Suprapubic skin (tissue), 4 donors: ENCODE measurements at places on chromosomes 5 and 9. TPM values are rescaled to one million over a fixed set of nuclear protein-coding genes. Genes with fewer than 3 reads are reported as not detected.

CNTNAP3 gene
- 23.9 TPM for total RNA-seq

DNA sequence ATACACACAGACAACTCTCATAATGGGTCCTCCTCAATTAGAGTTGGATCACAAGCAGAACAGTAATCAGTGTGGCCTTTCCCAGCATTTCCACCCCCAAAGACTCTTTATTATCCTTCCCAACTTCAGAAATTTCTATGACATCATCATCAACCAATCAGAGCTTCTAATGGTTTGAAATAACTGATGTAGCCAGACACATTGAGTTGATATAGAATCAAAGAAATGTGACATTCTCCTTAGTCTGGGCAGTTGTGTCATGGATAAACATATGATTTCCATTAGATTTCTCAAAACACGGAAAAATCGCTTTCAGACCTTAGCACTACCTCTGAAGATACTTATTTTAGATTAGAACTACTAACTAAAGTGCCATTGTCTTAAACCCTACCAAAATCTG is 75.7 kb upstream of the NFIB start:
- no peak overlapping the region for H3K27ac ChIP-seq
- DNase-seq: no peak
- no peaks in the 10 kb centered on the region for H3K27me3 ChIP-seq
- no peak overlapping the region for H3K4me3 ChIP-seq

GRCh38 chr9:4034404-4034803 is 265.5 kb downstream of the GLIS3 start:
- H3K27ac ChIP-seq: no peak overlapping the region
- DNase-seq: no peak
- H3K27me3 ChIP-seq: no peaks in the 10 kb centered on the region
- no peaks in the 10 kb centered on the region for H3K36me3 ChIP-seq
- H3K4me1 ChIP-seq: peaks cover 10% of the 10 kb centered on the region

- no peaks in the 10 kb centered on the region for H3K4me1 ChIP-seq
- no peak overlapping the region for H3K4me3 ChIP-seq
- H3K36me3 ChIP-seq: no peaks in the 10 kb centered on the region
- H3K27me3 ChIP-seq: no peaks in the 10 kb centered on the region
- no peak for DNase-seq
These were observed 90.7 kb upstream of the IL12B start for GRCh38 chr5:159420940-159421339.

- no peak overlapping the region for H3K27ac ChIP-seq
- DNase-seq: no peak
- H3K27me3 ChIP-seq: peaks cover 8% of the 10 kb centered on the region
- H3K4me1 ChIP-seq: peaks cover 8% of the 10 kb centered on the region
- no peak overlapping the region for H3K4me3 ChIP-seq
- H3K36me3 ChIP-seq: no peaks in the 10 kb centered on the region
These were observed 116.5 kb upstream of the PHYKPL start for GRCh38 chr5:178349075-178349511.
